ENCODE measurements at places on chromosomes 13 and 19.

DNA sequence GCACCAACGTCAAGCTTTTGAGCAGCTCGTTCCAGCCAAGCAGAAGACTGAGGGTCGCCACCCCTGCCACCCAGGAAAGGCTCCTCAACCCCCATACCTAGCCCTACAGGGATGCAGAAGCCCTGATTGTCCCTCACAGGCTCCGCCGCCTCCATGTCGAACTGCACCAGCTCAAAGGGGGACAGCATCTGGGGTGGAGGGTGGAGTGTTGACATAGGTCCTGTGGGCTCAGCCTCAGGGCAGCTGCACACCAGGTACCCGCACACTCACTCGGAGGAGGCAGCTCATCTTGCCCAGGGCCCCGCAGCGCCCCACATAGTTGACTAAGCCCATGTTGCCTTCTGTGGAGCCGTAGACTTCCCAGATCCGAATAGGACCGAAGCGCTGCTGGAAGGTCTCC, 11.6 kb downstream of the SLC27A5 start:
- DNase-seq = no peak

DNA sequence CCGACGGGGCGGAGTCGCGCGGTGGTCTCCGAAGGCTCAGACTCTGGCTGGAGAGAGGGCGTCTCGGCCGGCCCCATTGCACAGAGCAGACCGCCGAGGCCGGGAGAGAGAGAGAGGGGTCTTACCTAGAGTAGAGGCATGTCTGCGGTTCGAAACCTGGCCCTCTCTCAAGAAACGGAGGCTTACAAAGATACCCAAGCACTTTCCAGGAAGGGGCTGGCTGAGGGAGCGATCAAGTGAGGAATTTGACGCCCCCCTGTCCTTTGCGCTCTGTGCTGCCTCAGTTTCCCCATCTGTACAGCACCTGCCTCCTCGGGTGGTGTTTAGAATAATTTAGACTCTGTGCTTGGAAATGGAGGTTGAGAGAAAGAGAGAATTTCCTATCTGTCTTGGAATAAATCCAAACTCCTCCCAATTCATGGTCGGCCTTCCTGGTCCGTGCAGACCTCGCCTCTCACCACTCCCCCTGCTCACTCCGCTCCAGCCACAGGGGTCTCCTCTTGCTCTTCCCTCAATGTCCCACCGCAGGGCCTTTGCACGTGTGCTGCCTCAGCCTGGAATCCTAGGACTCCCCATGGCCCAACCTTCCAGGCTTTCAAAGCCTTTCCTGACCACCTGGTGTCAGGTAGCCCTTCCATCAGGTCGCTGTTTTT, 658 bp upstream of the ISOC2 start:
- DNase-seq = no peak

GRCh38 chr13:65913173-65913572, 1317.0 kb downstream of the PCDH9 start:
- DNase-seq = no peak

- no peak for DNase-seq
Observed at GRCh38 chr19:58521651-58522050, 2.0 kb upstream of the ZBTB45 start.

GRCh38 chr19:19591133-19591825, 27.2 kb downstream of the PBX4 start:
- peak; percentile 38 for DNase-seq

GRCh38 chr13:29160862-29161261, 340.7 kb downstream of the MTUS2 start:
- no peak for DNase-seq

DNA sequence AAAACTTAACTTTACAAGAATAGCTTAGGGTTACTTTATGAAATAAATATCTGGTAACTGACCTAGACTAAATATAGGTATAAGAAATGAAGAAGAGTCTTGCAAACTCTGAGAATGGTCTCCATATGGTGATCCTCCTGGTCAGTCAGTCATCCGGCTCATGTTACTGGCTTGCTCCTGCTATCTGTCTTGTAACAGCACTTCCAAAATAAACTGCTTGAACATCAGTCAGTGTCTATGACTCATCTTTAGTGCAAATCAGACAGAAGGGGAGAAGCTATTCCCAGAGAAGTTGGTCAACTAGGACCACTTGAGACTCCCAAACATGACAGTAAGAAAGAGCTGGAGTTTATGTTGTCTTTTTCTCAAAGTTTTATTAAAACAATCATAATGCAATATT, 1550.9 kb downstream of the PCDH9 start:
- no peak for DNase-seq

DNA sequence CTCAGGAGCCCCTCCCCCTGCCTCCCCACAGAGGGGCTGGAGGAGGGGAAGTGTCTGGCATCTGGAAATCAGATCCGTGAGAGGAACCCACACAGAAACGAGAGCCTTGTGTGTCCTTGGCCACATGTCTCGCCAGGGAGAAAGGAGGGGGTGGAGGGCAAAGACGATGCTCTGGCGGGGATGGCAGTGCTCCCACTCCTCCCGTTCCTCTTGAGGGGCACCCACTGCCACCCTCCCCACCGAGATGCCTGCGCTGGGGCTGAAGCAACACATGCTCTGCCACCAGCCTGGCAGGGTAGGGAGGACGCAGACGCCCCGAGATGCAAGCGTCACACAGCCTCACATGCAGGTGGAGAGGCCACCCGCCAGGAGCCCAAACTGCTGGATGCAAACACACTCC, 2.8 kb downstream of the ADGRL1 start:
- no peak for DNase-seq

DNA sequence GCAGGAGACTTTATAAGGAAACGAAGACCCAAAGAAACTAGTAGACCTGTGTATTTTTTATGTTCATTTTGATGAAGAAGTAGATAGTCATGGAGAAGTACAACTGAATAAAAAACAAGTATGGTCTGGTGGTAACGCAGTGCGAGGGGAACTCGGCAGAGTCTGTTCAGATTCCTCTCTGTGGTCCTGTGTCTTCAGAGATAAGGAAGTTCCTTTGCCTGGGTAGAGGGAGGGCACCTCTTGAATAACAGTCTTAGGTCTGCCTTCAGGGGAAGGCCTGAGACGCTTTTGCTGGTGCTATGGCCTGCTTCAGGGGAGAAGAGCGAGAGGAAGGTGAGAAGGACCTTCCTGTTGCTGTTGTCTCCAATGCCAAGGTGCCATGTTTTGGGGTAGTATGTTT, 25.9 kb upstream of the SLC46A3 start:
- no peak for DNase-seq

DNA sequence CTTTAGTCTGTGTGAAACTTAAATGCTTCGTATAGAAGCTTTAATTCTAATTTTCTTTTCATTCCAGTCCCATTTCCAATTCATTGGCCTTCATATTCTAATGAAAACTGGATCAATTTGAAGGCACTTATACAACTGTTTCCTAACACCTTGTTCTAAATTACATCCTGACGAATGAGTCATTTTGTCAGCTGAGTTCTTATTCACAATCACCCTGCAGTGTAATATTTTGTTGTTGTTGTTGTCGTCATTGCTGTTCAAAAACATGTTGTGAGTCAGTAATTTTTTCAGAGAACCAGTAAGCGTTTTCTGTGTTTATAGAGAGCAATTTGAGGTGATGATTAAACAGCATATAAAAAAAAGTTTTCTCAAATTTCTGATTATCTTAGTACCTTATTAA, 290.0 kb downstream of the PCDH9 start:
- DNase-seq = no peak

DNA sequence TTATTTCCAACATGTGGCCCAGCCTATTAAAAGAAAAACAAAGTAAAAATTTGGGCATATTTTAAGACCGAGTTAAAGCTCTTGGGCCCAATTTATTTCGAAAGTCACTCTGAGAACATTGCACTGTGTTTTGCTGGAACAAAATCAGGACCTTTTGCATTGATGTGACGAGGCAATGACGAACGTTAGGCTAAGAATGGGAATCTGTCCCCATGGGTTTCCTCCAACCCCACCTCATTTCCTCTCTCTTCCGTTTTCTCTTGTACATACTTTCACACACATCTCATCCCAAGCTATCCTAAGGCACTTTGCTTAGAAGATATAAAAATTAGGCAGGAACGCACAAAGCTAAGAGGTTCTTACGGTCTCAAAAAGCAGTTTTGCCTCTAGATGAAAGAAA, 22.1 kb downstream of the EDNRB start:
- no peak for DNase-seq

DNA sequence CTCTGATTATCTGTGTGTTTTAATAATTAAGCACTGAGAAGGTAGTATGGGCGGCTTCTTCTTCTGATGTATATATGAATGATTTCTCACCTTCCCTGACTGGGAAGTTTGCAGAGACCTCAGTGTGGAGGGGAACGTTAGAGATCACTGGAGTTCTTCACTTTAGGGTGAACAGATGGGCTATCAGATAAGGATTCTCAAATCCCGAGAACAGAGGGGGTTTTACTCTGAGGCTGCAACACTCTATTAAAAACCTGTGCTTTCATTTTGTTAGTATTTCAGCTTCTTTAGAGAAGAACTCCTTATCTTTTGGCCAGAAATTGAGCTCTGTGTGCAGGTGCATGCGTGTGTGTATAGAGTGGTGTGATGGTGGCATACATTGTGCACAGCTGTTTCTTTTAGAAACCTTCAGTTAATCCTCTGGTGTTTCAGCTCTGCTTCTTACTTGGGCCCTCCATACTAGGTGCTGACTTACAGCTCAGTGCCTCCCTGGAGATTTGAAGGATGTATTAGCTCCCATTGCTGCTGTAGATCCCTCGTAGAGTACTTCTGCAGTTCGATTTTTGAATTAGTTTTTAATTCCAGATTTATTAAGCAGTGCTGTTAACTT, 45.3 kb upstream of the PCDH9 start:
- no peak for DNase-seq

GRCh38 chr19:46761418-46761831, 15.2 kb upstream of the STRN4 start:
- DNase-seq = no peak

- no peak for DNase-seq
Observed at GRCh38 chr19:1501200-1501595, 10.2 kb downstream of the REEP6 start.

DNA sequence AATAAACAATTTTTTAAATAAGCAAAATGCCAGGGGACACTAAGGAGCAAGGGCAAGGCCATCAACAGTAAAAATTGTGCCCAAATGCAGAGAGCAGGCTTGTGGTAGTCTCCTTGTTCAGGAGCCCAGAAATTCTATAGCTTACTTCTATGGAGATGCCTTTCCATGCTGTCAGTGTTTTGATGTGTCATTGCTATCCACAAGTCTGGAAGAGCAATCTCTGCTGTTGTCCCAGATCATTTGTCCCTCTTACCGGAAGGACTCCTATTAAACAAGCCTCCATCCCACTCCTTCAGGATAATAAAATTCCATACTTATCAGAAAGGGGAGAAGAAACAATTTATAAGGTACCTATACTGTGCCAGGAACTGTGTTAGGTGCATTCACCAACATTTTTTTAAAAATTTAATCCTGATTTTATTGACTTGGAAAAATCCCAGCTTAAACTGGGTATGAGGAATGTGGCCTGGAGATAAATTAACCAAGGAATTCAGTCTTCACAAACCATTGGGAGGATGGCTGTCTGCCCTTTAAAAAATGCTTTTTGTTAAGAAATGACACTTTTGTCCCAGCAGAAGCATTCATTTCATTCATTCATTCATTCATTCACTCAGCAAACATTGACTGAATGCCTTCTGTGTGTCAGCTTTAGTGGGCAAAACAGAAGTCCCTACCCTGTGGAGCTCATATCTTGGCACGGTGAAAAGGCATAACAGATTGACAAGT, 26.8 kb upstream of the CYSLTR2 start:
- no peak for DNase-seq

DNA sequence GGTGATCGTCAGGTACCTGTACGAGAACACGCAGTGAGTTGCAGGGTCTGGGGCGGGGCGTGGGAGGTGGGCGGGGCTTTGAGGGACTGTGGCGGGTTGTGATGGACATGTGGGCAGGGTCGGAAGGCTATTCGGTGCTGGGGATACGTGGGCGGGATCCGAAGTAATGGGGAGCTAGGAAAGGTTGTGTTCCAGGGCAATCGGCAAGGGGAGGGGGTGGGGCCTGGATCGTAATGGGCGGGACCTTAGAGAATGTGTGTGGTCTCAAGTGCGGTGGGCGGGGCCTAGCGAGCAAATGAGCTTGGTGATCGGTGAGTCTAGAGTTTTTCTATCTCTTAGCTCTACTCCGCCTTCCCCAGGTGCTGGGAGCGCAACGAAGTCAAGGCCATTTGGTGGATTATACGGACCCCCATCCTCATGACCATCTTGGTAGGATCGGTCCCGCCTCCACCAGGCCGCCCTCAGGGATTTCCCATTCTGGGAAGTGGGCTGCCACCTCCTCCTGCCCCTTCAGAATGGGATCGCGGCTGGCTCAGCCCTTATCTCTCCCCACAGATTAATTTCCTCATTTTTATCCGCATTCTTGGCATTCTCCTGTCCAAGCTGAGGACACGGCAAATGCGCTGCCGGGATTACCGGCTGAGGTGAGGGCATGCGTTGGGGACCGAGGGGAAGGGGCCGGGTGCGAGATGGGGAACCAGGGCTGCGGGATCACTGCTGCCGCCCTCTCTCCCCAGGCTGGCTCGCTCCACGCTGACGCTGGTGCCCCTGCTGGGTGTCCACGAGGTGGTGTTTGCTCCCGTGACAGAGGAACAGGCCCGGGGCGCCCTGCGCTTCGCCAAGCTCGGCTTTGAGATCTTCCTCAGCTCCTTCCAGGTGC, 9.6 kb downstream of the GIPR start:
- peak; percentile 76 for DNase-seq

DNA sequence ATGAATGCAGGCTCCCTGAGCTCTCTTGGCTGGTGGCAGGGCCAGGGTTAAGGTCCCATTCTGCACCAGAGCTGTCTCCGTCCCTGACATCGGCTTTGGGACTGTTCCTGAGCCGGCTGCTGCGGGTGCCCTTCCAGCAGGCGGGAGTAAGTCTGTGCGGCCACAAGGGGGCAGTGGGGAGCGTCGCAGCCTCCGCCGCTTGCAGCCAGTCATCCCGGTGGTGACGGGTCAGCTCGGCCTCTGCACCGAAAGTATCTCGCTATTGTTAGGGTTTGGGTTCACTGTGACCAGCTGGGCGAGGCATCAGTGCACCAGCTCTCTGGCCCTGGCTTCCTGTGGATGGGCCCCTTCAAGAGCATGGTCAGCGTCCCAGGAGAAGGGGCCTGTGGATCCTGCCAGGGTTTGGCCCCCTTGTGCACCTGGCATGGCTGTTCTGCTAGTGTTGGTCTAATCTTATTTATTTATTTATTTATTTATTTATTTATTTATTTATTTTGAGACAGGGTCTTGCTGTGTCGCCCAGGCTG, 15.1 kb downstream of the NDUFB7 start:
- peak; percentile 72 for DNase-seq

DNA sequence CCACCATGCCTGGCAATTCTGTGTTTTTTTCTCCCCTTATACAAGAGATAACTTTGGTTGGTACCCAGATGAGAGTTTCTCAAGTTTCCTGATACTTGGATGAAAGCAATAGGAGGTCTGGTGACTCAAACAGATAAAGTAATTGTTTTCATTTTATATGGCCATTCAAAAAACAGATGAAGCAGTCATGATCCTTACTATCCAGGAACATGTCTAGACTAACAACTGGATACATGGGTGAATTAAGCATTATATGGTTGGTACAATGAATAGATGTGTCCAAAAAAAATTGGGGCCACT, 8.5 kb downstream of the ZNF430 start:
- no peak for DNase-seq

DNA sequence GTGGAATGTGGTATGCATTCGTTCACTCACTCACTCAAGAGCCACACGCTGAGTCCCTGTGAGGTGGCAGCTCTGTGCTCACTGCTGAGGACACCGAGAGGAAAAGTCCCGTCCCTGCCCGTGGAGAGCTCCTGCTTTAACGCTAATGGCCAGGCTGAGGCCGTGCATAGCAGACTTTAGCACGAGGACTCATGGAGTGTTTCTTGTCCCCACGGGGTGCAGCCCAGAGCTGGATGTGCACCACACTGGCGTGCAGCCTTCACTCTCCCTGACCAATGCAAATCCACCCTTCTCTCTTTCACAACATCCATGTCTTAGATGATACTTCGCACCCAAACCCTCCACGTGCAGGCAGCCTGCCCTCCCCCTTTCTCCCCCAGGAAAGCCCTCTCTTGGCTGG, 159.6 kb upstream of the ZNF536 start:
- DNase-seq = no peak
